ENCODE measurements at places on chromosomes 2 and 18.
A peak's percentile ranks its signal among the peaks of the same experiment; 100 is the strongest.

DNA sequence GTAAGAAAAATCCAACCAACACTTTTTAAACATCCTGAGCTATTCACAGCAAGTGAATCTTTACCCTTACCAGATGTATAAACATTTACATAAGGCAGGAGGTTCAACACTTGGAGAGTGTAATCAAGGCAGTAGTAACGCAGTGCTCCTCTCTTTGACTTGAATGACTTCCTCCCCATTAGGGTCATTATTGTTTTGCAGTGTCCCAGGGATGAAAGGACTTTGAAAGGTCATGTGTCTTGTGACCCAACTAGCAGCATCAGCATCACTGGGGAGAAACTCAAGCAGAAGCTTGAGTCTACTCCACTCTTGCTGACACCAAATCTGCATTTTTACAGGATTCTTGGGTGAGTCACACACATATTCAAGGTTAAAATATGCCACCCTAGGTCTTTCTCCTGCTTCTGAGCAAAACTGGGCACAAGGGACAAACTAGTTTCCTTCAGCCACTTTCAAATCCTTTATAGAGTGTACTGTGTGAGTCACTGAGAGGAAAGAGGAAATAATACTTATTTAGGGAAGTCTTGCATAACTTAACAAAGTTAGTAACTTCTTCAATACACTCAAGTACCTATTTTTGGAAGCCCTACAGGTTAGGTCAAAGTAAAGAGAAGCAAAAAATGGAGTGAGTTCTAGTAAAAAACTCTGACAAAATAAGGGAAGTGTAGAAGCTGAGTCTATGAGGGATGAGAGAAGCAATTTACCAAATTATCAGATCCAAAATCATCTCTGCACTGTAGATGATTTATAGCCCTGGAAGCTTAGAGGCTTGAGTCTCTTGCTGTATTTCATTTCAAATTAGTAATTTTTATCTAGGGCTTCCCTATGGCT lies 51.0 kb upstream of the EML4 start:
- no peak for DNase-seq

- DNase-seq = no peak
These were observed 290.2 kb downstream of the METTL4 start for GRCh38 chr18:2281086-2281485.

GRCh38 chr2:31287654-31288053 lies 53.7 kb downstream of the EHD3 start:
- DNase-seq = peak; percentile 51

DNA sequence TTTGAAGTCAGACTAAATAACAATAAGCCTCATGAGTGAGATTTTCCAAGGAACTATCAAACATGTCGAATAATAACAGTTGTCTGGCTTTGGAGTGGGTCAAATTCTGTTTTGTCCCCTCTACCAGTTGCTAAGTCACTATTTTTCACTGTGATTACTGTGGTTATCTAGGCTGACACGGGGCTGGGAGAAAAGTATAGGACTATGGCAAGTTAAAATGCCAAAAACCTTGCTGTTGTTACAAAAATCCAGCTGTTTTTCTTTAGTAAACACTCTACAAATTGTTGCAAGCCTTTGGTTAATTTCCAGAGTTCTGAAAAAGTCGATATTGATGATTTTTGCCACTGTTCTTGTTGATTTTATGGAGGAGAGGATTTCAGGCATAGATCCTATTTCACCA lies 1.5 kb downstream of the CFAP210 start:
- no peak for DNase-seq

GRCh38 chr2:11571170-11571569 lies 37.3 kb downstream of the GREB1 start:
- no peak for DNase-seq

DNA sequence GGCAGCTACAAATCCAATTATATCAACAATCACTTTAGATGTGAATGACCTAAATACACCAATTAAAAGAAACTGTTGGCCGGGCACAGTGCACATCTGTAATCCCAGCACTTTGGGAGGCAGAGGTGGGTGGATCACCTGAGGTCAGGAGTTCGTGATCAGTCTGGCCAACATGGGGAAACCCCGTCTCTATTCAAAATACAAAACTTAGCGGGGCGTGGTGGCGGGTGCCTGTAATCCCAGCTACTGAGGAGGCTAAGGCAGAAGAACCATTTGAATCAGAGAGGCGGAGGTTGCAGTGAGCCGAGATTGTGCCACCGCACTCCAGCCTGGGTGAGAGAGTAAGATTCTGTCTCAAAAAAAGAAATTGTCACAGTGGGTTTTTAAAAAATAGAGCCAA lies 49.5 kb downstream of the ATL2 start:
- no peak for DNase-seq

DNA sequence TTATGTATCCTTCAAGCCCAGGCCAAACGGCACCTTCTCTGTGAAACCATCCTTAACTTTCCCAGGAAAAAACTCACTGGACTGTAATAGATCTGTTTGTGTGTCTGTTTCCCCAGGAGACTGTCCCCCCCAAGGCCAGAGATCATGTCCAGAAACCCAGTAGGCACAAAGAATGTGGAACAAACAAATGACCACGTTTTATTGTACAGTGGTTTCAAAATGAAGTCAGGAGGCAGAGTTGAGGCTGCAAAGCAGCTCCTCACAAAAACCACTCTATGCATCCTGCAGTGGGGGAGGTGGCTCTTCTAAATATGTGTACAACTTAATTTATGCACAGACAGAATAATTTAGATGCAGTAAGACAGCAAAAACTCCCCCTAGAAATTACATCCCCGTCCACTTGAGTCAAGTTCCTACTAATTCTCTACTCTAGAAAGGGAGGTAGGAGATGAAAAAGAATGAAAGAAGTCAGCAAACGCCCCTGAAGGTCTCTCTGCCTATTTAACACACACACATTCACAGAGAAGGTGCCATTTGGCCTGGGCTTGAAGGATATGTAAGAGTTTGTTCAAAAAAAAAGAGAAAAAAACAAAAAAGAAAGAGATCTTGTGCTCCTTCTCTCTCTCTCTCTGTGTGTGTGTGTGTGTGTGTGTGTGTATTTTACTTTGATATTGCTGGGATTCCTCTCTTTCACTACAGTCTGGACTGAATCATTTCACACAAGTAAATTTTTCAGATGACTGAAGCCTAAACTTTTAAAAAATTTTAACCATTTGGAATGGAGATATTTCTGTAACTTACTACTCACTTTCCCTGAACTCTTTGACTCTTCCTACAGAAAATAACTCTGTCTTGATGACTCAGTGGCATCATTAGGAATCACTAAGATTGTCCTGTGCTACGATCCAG lies 19.5 kb downstream of the BCL2 start:
- DNase-seq = no peak

DNA sequence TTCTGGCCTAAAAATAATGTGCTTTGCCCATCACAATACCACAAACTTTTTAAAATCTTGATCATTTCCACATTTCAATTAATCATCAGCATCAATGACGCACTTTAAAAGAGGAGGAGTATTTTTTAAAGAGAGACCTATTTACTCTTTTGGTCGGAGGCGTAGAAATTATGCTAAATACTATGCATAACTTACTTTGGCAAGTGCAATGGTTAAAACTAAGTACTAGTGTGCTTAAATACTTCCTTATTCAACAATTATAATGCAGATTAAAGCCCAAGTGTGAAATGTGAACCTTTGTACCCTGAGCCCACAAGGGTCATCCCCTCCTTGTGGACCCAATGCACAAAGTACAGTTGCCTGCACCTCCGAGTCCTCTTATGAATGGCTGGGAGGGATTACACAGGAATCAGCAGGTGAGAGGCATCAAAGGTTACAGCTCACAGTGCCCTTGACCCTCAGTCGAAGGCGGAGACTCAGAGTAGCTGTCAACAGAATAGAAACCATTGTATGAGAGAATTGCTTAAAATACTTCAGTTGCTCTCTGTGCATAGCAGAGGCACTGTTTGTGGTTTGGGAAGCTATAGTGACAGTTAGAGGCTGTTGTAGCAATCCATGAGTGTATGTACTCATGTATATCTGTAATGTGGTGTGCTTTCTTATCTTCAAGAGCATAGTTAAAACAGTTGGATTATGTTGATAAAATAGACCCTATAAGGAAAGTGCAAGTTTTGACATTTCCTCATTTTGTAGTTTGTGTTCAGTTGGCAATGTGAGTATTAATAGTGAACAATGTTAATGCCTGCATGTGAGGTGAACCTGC lies 151.7 kb upstream of the ITGA4 start:
- no peak for DNase-seq

GRCh38 chr2:150783015-150783414 lies 295.5 kb upstream of the RND3 start:
- DNase-seq = no peak

DNA sequence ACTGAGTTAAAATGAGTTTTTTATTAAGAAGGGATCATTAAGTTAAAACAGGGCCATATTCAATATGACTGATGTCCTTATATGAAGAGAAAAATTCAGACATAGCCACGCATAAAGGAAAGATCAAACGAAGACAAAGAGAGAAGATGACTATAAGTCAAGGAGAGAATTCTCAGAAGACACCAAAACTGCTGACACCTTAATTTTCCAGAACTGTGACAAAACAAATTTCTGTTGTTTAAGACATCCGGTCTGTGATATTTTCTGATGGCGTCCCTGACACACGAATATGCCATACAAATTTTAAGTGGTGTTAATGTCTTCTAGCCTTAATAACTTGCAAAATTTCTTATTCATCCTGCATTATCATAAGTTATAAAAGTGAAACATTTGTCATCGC lies 1325.2 kb upstream of the DDX18 start:
- DNase-seq = no peak

DNA sequence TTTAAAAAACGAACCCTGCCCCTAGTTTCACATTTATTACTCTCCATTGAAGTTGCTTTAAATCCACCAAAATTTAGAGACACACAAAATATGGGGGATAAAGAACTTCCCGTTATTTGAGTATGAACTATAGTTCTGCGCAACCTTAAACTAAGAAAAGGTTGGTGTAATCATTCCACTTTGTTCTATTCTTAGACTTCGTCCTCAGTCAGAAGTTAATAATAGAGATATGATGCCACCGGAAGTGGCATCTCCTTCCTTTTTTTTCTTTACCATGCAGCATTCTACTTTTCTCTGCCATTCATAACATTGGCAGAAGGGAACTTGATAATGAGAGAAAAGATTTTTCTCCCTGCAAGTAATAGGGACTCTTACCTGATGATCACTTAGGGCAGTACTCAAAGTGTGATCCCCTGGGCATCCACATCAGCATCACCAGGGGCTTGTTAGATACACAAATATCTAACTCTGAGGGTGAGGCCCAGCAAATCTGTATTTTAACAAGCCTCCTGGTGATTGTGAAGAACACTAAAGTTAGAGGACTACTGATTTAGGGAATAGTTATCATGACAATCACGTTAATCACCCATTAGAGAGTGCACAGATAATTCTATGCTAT lies 147.7 kb upstream of the DTNA start:
- peak; percentile 7 for DNase-seq

DNA sequence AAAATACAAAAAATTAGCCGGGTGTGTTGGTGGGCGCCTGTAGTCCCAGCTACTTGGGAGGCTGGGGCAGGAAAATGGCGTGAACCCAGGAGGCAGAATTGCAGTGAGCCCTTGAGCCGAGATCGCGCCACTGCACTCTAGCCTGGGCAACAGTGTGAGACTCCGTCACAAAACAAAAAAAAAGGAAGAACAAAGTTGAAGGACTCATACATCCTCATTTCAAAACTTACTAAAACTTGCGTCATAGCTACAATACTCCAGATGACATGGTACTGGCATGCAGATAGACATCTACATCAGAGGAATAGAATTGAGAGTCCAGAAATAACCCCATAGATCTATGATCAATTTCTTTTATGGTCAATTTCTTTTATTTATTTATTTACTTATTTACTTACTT lies 13.6 kb upstream of the CYP27C1 start:
- no peak for DNase-seq
